ENCODE measurements at places on chromosomes 11 and 22.

DNA sequence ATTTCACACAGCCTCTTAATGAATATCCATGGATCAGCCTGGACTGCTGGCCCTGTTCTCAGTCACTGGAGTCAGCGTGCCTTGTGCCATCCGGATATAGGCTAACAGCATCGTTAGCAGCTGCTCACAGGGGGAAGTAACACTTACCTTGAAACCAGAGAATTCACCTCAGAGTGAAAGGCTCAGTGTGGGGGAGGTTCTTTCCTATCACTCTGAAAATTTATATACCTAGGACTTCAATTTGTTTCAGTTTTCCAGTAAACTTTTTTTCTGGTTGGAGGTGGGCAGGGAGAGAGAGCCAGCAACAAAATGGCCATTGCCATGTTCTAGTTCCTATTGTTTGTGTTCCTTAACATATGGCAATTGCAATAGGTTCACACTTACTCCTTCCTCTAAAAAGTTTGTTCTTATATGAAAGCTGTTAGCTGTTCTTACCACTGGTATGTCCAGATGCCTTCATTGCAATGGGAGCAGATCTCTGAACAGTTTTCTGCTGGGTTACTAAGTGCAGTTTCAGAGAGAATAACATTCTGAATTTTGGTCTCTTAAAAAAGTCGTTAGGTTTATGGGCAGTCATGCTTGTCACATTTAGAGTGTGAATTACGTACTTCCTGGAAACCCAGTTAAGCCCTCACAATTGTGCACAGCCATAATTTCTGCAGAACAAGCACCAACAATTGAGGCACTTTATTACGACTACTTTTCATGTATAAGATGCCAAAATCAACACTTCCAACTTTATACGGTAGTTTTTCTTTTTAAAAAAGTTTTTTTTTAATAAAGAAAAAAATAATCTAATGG lies 247.6 kb downstream of the CADM1 start:
- no peak for DNase-seq

- DNase-seq, result no peak
Observed at GRCh38 chr11:65436412-65437032, 13.9 kb downstream of the NEAT1 start.

- no peak for DNase-seq
Observed at GRCh38 chr11:1300569-1301187, 8.8 kb downstream of the TOLLIP start.

GRCh38 chr11:105074166-105074530 lies 29.0 kb upstream of the CARD16 start:
- DNase-seq, result no peak

DNA sequence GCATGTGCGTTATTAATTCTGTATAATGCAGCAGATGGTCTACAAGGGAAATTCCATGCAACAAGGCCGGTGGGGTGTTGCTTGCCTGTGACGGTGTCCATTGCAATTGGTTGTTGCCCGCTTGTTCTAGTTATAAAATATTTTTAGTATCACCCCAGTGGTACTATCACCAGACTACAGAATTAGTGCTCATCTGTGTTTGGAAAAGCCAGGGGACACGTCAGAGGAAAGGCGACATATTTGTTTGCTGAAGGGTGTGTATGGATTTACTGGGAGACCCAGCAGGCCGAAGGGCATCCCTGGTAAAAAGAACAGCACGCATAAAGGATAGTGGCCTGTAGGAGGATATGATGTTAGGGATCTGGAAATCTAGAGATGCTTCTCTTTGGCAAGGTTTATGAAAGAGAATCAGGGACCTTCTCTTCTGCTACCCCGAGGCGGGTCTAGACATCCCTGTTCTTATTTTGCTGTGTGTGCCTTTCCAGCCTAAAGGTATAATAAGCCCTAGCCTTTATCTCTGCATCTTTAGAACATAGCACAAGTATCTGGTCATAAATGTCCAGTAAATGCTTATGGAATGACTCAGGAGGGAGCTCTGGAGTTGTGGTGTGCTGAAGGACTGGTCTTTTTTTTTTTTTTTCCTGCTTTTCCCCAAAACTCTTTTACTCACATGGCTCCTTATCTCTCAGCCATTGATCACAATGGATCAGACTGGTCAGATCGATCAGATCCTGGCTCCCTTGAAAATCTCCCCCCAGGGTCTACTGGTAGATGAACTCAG lies 90.9 kb downstream of the LDLRAD3 start:
- DNase-seq, result peak; percentile 70

DNA sequence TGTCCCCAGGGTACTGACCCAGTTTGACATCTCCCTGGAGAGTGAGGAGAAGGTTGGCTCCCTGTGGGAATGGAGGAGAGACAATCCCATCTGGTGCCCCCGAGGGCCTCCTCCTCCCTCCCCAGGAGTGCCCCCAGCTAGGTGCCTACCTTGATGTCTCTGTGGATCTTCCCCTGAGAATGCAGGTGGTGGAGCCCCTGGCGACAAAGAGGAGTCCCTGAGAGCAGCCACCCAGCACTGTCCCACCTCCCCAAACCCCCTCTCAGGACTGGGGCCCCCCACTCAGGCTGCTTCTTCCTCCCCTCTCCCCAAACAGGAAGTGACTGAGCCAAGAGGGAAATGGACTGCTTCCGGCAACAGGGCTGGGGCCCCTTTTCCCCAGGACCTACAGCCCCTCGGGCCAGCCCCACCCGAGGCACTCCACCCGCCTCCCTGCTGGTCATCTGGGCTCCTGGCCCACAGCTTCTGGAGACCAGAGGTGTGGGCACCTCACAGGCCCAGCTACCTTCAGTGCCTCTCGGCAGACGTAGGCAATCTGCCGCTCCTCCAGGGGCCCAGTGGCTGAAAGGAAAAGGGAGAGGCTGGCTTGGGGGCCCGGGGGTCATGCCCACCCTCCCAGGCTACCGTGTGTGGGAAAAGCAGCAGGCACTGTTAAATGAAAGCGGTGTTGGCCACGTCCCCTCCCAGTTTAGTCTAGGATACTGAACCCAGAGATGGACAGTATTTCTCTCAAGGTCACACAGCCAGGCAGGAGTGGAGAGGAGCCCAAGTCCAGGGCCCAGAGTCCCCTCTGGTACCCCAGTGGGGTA lies 1.2 kb downstream of the MAP4K2 start:
- no peak for DNase-seq

DNA sequence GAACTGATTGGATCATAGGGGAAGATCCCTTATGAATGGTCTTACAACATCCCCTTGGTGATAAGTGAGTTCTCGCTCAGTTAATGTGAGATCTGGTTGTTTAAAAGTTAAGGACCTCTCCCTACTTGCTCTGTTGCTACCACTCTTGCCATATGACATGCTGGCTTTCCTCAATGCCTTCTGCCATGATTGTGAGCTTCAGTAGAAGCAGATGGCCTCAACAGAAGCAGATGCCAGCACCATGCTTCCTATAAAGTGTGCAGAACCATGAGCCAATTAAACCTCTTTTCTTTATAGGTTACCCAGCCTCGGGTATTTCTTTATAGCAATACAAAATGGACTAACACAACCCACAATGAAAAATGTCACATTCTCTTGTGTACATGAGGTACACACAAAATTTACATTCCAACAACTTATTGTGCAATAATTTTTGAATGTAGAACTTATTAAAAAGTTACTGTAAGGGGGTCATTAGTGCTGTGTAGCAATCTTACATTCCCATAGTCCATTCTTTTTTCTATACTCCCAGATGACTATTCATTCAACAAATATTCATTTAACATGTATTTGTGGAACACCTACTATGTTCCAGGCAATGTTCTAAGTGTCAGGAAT lies 10.3 kb downstream of the CYP2R1 start:
- no peak for DNase-seq

DNA sequence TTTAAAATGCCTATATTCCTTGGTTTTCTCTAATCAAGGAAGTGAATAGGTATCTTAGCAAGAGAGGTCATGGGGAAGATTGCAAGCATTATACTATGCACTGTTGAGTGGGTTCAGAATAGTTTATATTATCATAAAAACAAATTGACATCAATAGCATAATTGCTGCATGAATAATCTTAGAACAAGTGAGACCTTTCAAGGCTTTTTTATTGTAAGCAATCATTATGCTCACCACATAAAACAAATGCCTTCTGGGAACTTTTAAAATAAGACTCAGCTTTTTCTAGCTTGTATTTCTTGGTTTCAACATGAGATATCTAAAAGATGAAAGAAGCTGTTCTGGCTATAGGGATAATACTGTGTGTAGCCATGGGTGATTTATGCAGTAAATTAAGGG lies 135.6 kb upstream of the ZC3H12C start:
- DNase-seq, result no peak

DNA sequence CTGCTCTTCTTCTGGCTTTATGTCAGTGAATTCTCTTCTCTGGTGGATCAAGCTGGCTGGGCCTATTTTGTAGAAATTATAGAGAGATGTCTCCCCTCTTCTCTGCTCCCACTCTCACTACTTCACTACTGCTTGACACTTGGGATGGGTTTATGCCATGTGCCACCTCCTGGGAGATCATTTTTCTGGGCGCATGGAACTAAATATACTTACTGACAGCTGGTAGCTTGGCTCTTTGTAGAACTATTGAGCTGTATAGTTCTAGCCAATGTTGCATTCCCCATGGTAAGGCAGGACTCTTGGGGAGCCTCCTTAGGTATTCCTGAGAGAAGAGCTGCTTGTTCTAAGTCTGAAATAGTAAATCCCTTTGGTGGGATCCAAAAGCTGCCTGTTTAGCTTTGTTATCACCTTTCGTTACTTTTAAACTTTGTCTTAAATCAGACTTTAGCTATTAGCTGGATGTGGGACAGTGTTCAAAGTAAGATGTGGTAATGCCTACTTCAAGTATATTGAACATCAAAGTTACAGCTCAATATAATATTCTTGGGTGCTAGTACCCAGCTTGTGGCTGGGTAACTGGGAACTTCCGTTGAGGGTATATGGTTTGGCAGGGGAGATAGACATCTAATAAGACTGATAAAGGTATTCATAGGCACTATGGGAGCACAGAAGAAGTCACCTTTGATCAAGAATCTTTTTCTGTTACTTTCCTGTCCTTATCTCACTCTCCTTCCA lies 87.5 kb upstream of the RRM1 start:
- DNase-seq, result no peak

Measured in AG04450 (cell line).